ENCODE measurements at places on chromosomes 5 and 9.

GRCh38 chr9:124222109-124222508, 35.6 kb upstream of the NEK6 start:
- DNase-seq: no peak

DNA sequence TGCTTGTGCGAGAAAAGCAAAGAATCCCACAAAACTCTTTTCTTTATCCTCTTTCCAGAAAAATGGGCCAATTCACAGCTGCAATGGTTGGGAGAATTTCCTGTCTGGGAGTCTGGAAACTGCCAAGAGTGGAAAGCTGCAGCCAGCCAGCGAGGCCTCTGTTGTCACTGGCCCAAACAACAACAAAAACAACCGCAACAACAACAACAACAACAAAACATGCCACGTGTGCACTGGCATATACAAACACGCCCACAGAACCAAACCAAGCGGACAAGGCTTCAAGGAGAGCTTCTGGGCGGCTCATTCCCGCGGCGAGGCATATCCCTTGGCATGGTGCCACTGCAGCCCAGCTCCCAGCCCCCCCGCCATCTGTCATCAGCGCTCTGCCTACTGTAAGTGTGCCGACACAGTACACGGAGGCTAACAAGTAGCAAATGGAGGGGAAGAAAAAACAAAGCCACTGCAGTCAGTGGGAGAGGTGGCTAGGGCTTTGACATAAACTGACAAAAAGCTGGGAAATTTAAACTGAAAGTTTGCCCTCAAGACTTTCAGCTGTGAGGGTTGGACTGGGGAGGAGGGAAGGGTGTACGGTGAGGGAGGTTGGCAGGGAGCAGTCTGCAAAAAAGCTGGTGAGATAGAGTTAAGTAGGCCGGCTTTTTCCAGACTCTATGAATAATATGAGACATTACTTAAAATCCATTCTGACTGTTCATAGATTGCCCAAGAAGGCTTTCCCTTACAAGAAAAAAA, 165.0 kb upstream of the ZNF462 start:
- no peak for DNase-seq

GRCh38 chr5:57468481-57469163, 14.0 kb downstream of the ACTBL2 start:
- no peak for DNase-seq

DNA sequence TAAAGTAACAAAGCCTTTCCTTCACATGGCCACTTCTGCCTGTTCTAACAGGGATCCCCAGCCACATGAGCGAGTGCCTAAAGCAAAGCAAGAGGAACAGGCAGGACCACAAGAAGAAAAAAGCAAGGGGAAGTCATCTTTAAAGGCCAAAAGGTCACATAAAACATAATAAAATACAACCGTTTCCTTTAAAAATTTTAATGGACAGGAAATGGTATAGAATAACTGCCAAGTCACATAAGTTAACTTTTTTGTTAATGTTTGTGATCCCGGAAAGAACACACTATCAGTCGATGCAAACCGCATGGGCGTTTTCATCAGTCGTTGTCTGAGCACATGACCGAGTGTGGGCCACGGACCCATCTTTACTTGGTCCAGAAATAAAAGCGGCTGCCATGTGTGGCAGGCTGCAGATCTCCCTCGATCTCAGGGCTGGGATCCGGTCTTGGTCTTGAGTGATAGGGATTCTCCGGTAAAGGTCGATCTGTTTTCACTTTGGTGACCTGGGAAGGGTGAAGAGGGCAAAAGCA, 15.6 kb downstream of the NDUFA8 start:
- DNase-seq: no peak

DNA sequence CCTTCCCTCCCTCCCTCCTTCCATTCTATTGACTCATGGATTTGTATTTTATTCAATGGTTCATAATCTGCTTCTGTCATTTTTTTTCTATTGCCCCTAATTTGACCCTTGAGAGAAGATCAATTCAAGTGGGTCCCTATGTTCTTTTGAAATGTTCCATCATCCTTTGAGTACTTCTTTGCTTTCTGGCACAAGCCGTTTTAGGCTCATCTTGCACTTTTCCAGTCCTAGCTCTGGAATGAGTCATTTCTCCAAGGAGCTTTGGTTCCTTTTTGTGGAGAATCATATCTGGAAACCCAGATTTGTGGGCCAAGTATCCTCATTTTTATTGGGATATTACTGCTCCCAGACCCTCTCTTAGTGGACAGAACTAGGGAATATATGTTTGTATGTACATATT, 126.8 kb upstream of the PTPN3 start:
- DNase-seq: no peak

GRCh38 chr5:72561148-72561972, 54.1 kb upstream of the ZNF366 start:
- DNase-seq: no peak

DNA sequence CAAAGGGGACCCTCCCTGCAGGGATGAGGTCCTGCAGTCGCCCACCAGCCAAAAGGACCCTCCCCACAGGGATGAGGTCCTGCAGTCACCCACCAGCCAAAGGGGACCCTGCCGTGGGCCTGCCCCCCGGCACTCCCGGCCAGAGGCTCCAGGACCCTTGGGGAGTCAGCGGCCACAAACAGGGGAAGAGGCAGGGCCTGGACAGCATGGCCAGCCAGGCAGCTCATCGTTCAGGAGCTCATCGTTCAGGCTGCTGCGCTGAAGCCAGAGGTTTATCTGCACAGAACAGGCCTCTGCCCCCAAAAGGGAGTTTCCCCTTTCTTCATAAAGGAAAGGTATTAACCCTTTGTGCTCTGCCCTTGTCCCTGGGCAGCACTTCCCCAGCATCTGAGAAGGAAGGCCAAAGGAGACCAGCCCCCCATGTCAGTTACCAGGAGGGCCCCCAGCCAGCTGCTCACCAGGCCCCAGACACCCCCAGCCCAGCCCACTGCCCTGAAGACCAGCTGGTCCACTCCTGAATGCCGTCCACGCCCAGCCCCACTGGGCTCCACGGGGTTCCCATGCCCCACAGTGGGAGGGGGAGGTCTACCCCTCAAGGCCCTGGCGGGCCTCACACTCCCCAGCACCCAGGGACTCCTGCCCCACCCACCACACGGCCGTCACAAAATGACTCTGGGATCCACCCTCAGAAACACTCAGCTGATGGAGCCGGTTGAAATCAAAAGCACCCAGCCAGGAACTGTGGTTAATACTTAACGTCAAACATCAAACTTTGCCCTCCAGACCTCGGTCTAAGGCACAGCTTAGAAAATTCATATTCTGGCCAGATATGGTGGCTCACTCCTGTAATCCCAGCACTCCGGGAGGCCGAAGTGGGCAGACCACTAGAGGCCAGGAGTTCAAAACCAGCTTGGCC, 6.3 kb downstream of the SLC12A7 start:
- DNase-seq: peak; percentile 8

DNA sequence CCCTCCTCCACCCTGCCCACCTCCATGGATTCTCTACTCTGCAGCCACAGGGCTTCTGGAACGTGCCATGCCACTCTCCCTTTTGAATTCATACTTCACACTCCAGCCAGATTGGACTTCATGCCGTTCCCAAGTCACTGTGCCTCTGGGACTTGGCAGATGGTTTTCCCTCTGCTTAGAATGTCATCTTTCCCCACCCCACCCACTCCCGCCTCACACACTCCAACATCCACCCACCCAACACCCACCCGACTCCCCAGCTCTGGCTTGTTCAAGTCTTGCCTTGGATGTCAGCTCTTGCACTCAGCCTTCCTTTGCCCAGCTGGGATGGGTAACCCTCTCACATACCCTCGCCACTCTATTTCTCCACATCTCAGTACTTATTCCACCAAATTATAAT, 142.1 kb upstream of the DHFR start:
- no peak for DNase-seq

- no peak for DNase-seq
Observed at GRCh38 chr9:94971378-94972131, 245.1 kb downstream of the AOPEP start.

DNA sequence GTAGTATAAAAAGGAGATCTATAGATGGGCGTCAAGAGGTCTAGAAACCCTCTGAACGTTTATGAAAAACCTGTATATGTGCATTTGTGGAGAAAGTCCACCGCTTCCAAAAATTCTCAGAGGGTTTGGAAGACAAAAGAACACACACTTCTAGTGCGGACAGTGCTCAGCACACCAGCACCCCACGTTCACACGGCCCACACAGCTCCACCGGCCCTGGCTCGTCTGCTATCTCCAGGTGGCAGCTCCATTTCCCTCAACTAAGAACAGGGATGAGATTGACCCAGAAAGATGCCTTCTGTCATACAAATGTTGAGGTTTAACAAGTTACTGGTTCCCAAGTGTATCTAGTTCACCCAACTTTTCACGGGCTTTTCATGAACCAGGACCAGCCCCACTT, 255.1 kb downstream of the NR2F1-AS1 start:
- no peak for DNase-seq

DNA sequence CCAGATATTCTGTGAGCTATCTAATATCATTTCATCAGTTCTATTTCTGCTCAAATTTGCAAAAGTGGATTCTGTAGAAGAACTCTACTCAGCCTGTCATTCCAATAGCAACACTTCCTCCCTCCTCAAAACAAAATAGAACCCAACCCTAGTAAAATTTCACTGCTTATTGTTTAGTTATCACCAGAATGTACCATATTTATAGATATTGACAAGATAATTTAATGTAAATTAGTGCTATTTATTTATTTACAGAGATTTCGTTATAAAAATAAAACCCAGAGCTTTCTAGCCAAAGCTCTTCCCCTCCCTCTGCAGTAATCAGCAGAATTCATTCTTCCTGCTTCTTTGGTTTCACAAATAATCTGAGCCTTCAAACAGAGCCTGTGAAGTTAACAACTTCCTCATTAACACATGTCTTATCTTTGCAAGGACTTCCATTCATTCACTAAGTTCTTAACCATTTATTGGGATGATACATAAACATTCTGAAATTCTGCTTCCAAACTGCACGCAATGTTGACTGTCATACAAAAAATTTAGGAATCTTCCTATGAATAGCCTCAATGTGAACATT, 73.7 kb upstream of the PJA2 start:
- DNase-seq: no peak

GRCh38 chr9:76219560-76220151, 174.6 kb downstream of the RFK start:
- DNase-seq: no peak

GRCh38 chr9:35294556-35294955, 132.7 kb downstream of the UNC13B start:
- no peak for DNase-seq

- DNase-seq: no peak
Observed at GRCh38 chr9:125971050-125971449, 223.9 kb downstream of the PBX3 start.

GRCh38 chr5:68457285-68457684, 241.7 kb downstream of the PIK3R1 start:
- no peak for DNase-seq

DNA sequence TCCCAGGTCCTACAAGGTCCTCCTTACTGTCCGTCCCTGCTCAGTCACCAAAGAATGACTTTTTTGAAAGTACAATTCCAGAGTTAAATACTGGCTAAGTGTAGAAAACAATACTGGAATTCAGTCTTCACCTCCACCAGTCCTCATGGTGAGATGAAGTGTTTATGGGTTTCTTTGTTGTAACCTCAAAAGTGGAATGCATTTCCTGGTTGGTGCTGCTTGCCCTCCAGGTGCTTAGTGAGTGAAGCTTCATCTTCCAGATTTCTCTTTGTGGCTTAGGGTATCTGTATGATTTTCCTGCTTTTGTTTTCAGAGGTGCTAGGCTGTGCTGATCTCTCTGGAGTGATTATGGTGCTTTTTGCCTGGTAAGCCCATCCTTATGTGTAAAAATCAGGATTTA, 49.4 kb upstream of the DHFR start:
- DNase-seq: no peak

DNA sequence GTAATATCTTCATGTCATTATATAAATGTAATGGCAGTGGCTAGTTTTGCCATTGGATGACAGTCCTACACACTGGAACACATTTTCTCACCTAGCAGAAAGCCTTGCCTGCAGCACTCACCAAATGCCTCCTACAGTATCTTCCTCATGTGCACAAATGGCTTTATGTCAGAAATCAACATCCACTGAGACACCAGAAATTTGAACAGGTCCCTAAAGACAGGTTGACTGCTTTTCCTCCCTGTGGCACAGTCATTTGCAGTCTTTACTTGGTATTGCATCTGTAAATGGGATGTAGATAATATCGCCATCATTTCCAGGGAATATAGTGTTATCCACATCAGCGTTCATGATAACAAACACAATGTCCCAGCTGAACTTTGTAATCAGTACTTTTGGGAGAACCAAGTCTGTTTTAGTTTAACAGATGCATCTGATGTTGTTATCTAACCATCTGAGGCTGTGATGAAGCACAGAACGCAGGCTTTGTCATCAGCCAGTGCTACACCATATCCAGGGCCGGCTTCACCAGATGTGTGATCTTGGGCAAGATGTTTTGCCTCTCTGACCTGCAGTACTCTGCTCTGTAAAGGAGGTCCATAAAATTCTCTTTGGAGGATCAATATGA, 83.9 kb upstream of the TAS2R1 start:
- no peak for DNase-seq

GRCh38 chr9:135992486-135993408, 31.6 kb upstream of the UBAC1 start:
- DNase-seq: peak; percentile 20

GRCh38 chr5:146112476-146112875, 7.1 kb upstream of the PLAC8L1 start:
- no peak for DNase-seq

GRCh38 chr9:129398961-129399633, 221.0 kb upstream of the IER5L start:
- no peak for DNase-seq

GRCh38 chr5:112720576-112720975, 17.1 kb upstream of the APC start:
- DNase-seq: no peak

DNA sequence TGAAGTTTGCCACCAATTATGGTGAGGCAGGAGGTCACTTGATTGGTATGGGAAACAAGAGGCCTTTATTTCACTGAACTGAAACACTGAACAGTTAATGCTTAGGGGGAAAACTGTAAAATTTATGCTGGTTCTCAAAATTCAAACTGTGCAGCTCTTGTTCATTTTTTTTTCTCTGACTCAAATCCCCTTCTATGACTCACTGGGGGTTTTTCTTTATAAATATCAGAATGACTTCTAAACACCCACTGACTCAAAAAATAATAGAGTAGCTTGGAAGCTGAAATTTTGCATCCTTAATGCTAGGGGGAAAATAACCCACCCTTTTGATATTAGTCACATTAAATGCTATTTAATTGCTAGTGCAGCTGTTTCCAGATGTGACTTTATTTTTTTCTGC, 24.1 kb upstream of the OTP start:
- no peak for DNase-seq

DNA sequence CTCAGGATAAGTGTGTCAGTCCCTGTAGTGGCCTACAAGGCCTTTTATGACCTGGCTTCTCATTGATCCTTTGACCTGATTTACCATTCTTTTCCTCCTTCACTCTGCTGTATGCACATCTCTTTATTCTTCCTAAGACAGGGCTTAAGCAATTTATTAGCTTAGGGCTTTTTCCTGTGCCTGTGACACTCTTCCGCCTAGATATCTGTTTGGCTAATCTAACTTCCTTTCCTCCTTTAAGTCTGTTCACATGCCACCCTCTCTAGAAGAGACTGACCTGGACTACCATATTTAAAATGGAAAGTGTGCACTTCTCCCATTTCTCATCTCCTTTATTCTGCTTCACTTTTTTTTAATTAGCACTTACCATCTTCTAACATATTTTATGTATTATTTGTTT, 29.1 kb downstream of the FOCAD start:
- DNase-seq: no peak
